Smooth muscle cell of the pulmonary artery (primary cell): ENCODE measurements at places on chromosomes 2 and 18. TPM values are rescaled to one million over a fixed set of nuclear protein-coding genes. Genes with fewer than 3 reads are reported as not detected.

Gene TCF4
- 73.2 and 91.4 TPM in 2 replicates for total RNA-seq

Gene BOLL
- not detected in 2 replicates for total RNA-seq

Gene CIB4
- not detected in 2 replicates for total RNA-seq

Gene ASB18
- total RNA-seq, result not detected in 2 replicates

Gene STON1
- total RNA-seq, result 24.5 and 35.6 TPM in 2 replicates

Gene TSPYL6
- not detected in 2 replicates for total RNA-seq

Gene DNAJC10
- total RNA-seq, result 163 and 191 TPM in 2 replicates

Gene IL18R1
- 2.3 and 8.3 TPM in 2 replicates for total RNA-seq

Gene CCDC178
- total RNA-seq, result not detected in 2 replicates

Gene CHAC2
- 0.78 and 1.1 TPM in 2 replicates for total RNA-seq

Gene TLX2
- total RNA-seq, result not detected in 2 replicates

Gene COLEC11
- 0.50 and 1.4 TPM in 2 replicates for total RNA-seq

Gene NPHP1
- total RNA-seq, result 3.9 and 4.4 TPM in 2 replicates

Gene MAIP1
- 19.8 and 20.3 TPM in 2 replicates for total RNA-seq

Gene GRB14
- total RNA-seq, result 4.1 and 10.4 TPM in 2 replicates

Gene RDH14
- 18.5 and 30.3 TPM in 2 replicates for total RNA-seq
